ENCODE measurements at places on chromosomes 3 and 15.

DNA sequence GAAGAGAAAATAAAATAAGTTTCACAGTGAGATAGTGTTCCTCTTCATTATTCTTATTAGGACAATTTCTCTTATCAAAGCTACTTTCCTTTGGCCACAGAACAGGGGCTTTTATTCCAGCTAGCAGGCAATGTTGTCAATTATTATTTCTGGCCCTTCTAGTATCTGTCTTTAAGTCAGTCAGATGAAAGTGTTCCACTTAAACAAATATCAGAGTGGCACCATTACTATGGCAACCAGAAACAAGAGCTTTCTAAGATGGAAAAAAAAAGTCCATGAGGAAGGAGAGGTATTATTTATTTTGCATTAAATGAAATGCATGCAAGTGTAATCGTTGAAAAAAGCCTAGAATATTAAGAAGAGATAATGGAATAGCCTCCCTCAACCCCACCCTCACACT, 426.4 kb downstream of the TUSC7 start:
- DNase-seq, result no peak

DNA sequence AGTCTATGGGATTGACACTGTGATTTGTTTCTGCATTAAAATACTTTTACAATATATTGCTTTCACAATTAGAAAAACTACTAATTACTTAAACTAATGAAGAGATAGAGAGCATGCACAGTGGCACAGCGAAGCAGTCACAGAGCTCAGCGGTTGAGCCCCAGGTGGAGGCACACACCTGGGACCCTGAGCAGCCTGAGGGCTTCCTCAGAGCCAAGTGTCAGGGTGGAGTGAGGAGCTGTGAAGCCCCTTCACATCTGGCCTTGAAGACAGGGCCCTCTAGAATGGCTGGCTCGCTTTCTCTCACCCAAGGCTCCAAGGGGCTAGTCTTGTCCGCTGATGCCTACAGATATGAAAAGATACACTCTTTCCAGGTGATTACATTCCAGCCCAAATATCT, 287.7 kb downstream of the ZNF385D start:
- DNase-seq, result no peak

- DNase-seq, result no peak
Observed at GRCh38 chr3:184786280-184786941, 25.6 kb upstream of the VPS8 start.

- no peak for DNase-seq
Observed at GRCh38 chr3:183369627-183370026, 58.8 kb downstream of the MCF2L2 start.

DNA sequence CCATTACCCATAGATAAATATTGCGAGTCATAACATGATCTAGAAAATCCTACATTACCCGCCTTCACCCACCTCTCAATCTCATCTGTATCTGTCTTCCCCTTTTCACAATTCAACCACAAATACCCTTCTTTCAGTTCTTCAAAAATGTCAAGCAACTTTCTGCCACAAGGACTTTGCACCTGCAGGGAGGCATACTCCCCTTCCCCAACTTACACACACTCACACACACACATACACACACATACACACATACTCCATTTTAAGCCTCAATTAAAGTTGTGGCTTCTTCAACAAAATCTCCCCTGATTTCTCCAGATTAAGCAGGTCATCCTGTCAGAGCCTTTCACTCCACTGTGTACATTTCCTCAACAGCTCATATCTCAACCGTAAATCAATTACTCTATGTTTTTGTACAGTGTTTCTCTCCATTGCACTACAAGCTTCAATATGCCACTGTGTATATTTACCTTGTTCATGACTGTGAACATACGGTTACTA, 33.1 kb upstream of the CCDC50 start:
- no peak for DNase-seq

DNA sequence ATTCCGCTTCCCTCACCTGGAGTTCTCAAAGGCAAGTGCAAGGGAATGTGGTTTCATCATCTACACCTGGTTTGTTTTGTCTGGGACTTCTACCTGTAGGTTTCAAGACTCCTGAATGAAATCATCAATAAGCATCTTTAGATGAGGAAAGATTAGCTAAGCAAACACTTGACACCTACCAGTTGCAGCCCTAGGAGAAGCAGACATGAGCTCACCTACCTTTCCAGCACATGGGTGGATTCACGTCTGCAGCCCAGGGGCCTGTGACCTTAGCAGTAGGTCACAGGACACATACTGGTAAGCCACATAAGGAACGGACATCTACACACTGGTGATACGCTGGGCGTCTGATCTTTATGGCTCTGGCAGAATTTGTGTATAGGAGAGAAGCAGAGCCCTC, 26.7 kb downstream of the SLCO2A1 start:
- DNase-seq, result no peak
